ENCODE measurements at places on chromosomes 1 and 21.

DNA sequence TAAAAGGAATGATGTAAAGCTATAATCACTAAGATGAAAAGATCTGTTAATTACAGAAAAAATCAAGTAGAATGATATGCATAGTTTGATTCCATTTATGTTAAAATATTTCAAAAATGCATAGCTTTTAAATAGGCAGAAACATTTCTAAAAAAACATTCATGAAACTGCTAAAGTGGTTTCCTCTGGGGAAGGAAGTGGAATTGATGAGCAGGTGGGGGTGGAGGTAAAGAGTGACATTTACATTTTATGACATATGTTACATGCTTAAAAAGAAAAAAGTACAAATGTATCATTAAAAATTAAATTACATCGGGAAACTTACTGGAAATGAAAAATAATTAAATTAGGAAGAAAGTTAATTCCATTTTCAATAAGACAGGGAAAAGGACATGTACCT is 42.8 kb upstream of the JAK1 start:
- DNase-seq: no peak

DNA sequence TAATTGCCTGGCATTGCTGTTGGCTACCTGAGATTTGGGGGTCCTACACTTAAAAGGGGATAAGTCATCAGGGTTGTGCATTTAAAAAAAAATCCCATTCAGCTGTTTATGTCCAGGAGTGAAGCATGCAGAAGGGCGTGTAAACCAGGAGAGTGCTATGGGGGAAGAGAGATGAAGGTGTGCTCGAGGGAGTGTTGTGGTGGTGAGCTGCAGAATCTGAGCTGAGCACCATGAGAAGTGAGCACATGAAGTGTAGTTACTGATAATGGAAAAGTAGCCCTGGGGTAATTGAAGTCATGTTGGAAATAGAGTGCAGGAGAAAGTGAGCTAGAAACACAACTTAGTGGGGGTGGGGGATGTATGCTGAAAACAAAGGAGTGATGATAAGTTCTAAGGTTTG is 705 bp downstream of the FCRL1 start:
- no peak for DNase-seq

- no peak for DNase-seq
Measured at GRCh38 chr1:246377625-246378153, 129.4 kb downstream of the SMYD3 start.

GRCh38 chr21:35190201-35190701 is 141.1 kb upstream of the RUNX1 start:
- DNase-seq: no peak

- no peak for DNase-seq
Measured at GRCh38 chr1:8409106-8409505, 91.2 kb downstream of the SLC45A1 start.

- peak; percentile 71 for DNase-seq
Measured at GRCh38 chr21:42614811-42615351, 38.5 kb upstream of the PDE9A start.

DNA sequence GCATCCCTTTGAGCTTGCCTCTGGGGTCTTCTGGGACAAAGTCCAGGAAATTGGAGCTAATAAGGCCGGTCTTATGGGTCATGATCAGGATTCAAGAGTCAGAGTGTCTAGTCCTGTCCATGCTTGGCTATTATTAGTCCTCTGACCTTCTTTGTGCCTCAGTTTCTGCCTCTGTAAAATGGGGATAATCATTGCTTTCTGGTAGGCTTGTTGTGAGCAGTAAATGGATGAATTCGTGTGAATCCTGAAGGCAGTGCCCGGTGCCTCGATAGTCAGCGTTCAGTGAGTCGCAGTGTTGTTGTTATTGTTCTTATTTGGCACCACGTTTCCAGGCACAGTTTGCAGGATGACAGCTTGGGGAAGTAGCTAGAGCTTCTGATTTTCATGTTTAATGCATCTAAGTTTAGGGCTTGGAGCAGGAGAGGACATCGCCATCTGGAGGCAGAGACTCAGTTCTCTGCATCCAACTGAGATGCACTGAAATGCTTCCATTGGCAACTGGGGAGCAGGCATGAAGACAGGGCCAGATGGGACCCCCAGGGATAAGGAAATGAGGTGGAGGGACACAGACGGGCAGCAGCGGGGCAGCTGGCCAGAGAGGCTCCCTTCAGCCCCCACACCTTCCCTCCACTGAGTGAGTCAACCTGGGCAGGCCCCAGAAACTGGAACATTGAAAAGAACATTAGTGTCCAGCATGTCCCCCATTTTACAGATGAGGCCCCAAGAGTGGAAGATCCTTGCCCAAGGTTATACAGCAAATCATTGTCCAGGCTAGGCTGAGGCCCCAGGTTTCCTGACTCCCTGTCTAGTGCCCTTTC is 160.3 kb downstream of the PTPRU start:
- no peak for DNase-seq
